Naive thymus-derived CD8-positive, alpha-beta T cell (primary cell): ENCODE measurements at places on chromosomes 5 and 9. TPM values are rescaled to one million over a fixed set of nuclear protein-coding genes. Genes with fewer than 3 reads are reported as not detected.

DNA sequence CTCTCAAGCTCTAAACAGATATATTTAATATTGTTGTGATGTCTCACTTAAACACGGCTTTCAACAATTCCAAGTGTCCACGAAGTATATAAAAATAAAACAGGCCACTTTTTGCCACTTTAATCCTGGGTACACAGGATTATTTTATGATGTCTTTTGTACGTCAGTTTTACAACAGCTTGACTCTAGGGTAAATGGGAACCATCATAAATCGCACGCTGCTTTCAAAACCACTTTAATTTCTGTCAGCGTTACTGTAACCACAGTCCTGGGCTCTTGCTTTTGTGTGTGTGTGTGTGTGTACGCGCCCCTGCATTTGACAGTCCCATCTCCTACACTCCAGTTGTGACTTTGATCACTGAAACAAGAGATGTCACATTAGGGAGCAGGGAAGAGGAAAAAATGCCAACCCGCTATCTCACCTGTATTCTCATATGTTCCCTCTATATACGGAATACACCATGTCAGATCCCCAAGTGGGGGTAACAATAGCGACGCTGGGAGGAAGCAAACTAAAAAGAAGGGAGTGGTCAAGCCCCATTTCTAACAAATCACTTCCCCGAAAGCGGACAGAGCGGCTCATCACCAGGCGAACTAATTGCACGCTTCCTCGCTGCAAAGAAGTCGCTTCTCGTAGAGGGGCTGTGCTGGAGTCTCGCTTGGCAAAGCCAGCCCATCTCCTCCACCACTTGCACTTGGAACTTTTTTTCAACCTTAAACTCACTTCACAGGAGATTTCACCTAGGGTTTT lies 1.2 kb downstream of the BNC2 start:
- peaks cover 5% of the 10 kb centered on the region for H3K36me3 ChIP-seq
- no peak overlapping the region for H3K4me3 ChIP-seq
- peaks cover 11% of the 10 kb centered on the region for H3K4me1 ChIP-seq

DNA sequence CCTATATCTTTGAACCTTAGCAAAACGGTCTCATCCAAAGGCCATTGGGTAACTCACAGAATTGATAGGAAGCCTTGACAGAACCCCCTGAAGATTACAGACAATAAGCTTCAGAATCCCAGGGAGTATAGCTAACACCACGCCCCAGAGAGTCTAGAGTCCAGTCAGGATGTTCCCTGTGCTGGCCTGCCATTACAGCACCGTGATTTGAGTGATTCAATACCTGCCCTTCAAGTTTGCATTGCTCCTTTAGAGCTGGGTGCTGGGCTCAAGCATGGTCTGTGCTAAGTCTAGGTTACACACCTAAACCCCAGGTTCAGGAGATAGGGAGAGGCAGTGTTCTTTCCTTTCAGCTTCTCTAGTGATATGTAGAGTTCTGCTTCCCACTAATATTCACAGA lies 90.5 kb downstream of the RASEF start:
- no peaks in the 10 kb centered on the region for H3K4me1 ChIP-seq
- H3K4me3 ChIP-seq: no peak overlapping the region
- peaks cover 8% of the 10 kb centered on the region for H3K27me3 ChIP-seq
- H3K27ac ChIP-seq: no peak overlapping the region
- H3K36me3 ChIP-seq: no peaks in the 10 kb centered on the region
- no peak for DNase-seq

DNA sequence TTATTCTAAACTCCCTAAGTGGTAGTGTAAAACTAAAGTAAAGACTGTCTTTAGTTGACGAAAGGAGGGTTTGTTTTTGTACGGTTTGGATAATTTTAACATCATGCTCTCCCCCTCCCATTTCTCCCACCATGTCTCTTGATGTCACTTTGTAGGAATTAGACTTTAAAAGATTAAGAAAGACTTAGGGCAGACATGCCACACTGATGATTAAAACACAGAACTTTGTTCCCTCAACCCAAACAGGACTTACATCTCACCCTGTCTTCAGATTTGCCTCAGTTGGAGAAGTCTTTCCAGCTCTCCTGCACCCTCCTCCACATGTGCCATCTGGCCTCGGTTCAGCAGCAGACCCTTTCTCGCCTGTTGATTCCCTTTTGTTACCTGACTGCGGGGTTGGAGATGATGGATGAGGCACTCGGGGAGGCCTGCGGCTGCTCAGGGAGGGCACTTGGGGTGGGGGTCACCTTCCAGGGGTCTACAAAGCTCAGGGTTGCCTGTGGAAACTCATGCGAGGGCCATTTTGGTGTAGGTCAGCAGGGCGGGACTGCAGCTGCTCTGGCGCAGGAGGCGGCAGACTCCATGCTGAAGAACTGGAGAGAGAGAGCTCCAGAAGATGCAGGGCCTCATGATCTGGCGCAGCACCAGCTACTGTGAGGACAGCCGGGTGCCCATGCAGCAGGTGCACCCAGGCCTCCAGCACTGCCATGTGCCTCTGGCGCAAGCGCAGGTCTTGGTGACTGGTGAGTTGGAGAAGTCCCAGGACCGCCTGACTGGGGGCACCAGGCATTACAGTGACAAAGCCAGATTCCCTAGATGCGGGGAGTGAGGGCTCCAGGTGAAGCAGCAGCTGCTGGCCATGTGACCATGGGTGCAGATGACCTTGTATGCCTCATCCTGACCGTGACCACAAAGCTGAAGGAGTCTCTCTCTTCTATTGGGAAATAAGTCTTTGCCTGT lies 24.5 kb upstream of the EXOC3 start:
- H3K27ac ChIP-seq: no peak overlapping the region
- H3K4me1 ChIP-seq: no peaks in the 10 kb centered on the region
- H3K36me3 ChIP-seq: no peaks in the 10 kb centered on the region
- no peak for DNase-seq
- H3K4me3 ChIP-seq: no peak overlapping the region
- peaks cover 2% of the 10 kb centered on the region for H3K27me3 ChIP-seq

- no peak for DNase-seq
- peak overlapping the region; percentile 21 for H3K27ac ChIP-seq
- H3K36me3 ChIP-seq: no peaks in the 10 kb centered on the region
- H3K27me3 ChIP-seq: no peaks in the 10 kb centered on the region
- no peaks in the 10 kb centered on the region for H3K4me1 ChIP-seq
These were observed 42.7 kb downstream of the NCS1 start for GRCh38 chr9:130214776-130215340.

DNA sequence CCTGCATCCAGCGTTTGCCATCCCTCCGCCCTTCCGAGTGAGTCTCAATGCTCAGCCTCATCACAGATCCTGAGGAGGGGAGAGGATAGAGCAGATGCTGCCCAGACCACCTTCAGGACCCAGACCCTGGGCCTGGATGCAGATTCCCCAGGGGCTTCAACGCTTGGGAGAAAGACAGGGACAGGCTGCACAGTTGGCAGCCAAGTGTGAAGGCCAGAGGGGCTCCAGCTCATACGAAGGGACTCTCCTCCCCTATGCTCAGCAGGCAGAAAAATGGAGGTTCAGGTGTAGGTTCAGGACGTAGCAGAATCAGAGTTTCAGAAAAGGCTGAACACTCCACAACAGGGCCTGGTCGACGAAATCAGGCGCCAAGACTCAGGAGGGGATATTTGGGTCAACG lies 378.5 kb upstream of the IRX1 start:
- H3K27ac ChIP-seq: no peak overlapping the region
- H3K36me3 ChIP-seq: no peaks in the 10 kb centered on the region
- no peak overlapping the region for H3K4me3 ChIP-seq
- H3K27me3 ChIP-seq: no peaks in the 10 kb centered on the region

GRCh38 chr9:131937451-131937850 lies 142.2 kb downstream of the MED27 start:
- peaks cover 7% of the 10 kb centered on the region for H3K4me1 ChIP-seq
- H3K4me3 ChIP-seq: no peak overlapping the region
- no peak for DNase-seq
- H3K27me3 ChIP-seq: no peaks in the 10 kb centered on the region

- H3K27me3 ChIP-seq: no peaks in the 10 kb centered on the region
- H3K4me1 ChIP-seq: no peaks in the 10 kb centered on the region
- H3K4me3 ChIP-seq: no peak overlapping the region
- no peak for DNase-seq
- H3K27ac ChIP-seq: no peak overlapping the region
These were observed 1085.2 kb upstream of the ARRDC3 start for GRCh38 chr5:92468295-92468694.

GRCh38 chr9:135105938-135106491 lies 18.5 kb downstream of the OLFM1 start:
- H3K4me1 ChIP-seq: peaks cover 10% of the 10 kb centered on the region
- H3K36me3 ChIP-seq: no peaks in the 10 kb centered on the region
- H3K4me3 ChIP-seq: no peak overlapping the region
- peaks cover 53% of the 10 kb centered on the region for H3K27me3 ChIP-seq
- DNase-seq: no peak

Gene DELE1
- total RNA-seq: 89.8 TPM
